ENCODE measurements at places on chromosomes 7 and 10.

DNA sequence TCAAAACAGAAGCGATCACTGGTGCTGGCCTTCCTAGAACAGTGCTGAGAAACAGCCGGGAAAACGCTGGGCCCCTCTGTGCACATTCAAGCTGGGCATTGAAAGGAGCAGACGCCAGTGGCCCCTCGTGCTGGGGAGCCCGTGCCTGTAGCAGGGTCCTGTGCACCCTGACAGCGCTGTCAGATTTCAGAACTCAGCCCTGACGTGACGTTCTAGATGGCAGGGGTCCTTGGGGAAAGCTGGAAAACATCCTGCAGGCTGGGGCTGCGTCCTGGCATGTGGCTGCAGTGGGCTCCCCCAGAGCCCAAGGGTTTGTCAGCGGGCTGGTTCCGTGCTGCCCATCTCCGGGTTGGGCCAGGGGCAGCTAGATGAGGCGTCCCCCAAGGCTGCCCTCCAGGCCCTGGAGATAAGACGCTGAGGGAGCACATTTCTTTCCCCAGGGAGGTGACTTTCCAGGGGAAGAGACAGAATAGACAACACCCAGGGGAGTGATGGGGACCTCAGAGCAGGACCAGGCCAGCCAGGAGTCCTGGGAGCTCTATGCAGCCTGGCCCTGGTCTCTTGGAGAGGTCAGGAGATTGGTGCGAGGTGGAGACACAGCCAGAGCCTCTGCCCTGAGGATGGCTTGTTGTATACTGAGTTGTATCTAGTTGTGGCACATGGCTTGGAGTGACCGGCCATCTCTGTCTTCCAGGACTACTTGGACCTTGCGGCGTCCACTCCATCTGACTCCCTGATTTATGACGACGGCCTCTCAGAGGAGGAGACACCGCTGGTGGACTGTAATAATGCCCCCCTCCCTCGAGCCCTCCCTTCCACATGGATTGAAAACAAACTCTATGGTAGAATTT, 12.1 kb upstream of the CSGALNACT2 start:
- DNase-seq: peak; percentile 56

DNA sequence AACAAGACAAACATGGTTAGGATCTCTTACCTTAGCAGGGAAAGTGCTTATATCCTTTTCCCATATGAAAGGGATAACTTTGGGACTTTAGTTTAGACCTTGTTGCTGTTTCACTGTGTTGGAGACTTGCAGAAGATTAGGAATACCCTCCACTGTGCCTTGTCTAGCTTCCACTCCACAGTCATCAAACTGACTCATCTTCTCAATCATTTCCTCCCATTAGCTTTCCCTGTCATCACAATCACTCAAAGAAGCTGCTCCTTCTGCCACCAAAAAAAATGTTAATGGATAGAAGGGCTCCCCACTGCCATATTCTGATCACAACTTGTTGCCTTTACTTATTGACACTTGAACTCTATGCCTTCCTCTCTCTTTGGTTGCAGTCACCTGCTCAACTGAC, 16.8 kb downstream of the GNG11 start:
- no peak for DNase-seq

- no peak for DNase-seq
These were observed 42.3 kb downstream of the NOC3L start for GRCh38 chr10:94320285-94320914.

DNA sequence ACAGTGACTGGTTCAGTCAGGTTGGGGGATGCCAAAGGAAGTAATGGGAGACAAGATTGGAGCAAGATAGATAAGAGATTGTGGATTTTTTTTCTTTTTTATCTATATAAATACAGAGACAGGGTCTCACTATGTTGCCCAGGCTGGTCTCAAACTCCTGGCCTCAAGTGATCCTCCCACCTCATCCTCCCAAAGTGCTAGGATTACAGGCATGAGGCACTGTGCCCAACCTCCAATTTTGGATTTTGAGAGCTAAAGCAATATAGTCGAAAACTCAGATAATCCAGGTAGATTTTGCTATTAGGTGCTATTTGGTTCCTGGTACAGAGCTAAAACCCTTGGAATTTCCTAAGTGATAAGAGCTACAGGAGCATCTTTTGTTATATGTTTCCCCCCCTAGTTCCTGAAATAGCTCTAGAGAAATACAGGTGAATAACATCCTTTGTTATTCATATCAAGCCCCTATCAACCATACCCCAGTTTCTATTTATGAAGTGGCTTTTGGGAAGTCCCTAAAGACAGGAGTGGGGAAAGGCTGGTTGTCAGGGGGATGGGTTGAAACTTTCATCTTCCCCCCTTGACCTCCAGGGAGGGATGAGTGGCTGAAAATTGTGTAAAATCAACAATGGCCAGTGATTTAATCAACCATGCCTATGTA, 151.2 kb downstream of the CFTR start:
- no peak for DNase-seq

DNA sequence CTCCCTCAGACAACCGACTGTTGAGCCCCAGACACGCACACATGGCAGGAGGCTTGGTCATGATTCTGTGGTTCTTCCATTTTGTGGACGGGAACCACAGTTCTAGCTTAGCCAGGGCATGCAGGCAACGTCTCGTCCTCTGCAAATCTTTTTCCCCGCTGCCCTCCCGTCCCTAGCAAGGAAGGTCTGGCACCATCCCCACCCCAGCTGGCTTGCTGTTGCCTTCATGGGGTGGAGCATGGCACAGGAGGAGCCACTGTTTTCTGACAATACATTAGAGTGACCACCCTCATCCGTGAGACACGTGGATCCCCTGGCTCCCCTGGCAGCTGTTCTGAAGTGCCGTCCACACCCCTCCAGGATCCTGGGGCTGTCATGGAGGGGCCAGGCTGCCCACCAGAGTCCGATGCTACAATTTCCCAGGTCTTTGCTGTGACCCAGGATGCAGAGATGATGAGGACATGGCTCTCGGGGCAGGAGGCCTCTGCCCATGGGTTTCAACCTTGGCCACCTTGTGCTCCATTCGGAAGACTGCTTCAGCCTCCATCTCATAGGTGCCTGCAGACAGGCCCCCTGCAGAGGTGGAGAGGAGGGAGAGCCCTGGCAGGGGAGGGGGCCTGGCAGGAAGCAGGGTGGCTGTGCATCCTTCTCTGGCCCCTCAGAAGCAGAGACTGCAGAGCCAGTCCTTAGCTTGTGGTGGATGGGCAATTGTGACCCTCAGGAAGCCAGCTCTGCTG, 233.6 kb downstream of the GLRX3 start:
- no peak for DNase-seq

Data from coronary artery (tissue), 2 donors.